ENCODE measurements at places on chromosomes 11 and 22.

DNA sequence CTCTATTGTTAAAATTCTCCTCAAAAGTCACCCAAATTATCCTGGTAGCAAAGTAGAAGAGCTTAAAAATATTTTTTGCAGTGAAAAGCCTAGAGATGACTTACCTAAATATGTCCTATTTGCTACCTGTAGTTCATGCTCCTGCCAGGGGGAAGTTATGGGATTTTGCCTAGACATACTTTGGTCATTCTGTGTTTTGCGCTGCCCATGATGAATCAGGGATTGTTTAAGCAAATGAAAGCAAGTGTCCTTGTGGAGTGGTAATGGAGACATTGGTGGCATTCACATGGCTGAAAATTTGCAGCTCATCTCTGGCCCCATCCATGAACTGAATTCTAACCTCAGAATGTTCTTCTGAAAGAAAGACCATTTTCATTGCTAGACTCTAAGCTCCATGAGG, 14.6 kb upstream of the SESN3 start:
- DNase-seq: no peak

DNA sequence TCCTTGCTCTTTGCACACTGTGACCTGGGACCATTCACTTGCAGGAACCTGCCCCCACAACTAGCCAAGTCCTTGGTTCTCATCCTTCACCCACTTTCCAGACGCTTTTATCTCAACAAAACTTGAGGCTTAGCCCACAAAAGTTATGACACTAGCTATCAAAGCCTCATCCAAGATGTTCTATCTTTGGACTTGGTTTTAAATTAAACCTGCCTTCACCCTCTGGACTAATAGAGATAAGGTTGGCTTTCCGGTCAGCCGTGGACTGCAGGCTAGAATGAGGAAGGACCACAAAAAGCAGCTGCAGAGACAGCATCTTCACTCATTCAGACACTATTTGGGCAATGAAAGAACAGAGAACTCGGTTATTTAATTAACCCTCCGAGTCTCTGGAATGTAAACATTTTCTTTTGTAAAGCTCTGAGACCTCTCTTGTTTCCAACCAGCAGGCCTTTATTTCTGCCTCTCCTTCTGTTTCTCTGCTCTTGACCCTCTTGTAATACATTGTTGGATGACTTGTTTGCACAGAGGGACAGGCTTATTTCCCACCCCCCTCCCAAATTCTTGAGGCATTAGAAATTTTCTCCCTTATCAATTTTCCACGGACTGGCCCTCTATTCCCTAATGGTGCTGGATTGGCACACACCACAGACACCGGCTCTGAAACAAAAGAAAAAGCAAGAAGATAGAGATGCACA, 41.4 kb downstream of the ARL14EP start:
- DNase-seq: no peak

DNA sequence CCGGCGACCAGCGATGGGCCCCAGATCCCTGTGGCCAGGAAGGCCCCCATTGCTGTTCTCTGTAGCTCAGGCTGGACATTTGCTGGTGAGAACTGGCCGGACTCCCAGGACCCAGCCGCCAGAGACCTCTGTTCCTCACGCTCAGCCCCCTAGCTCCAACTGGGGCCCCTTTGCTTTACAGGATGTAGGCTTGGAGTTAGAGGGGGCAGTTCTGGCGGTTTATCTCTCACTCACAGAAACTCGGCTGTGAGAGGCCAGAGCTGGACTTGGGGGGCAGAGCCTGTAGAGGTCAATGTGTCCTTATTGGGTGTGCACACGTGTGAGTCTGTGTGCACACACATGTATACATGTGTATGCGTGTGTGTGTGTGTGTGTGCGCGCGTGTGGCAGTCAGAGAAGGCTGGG, 502 bp downstream of the SMIM38 start:
- no peak for DNase-seq

DNA sequence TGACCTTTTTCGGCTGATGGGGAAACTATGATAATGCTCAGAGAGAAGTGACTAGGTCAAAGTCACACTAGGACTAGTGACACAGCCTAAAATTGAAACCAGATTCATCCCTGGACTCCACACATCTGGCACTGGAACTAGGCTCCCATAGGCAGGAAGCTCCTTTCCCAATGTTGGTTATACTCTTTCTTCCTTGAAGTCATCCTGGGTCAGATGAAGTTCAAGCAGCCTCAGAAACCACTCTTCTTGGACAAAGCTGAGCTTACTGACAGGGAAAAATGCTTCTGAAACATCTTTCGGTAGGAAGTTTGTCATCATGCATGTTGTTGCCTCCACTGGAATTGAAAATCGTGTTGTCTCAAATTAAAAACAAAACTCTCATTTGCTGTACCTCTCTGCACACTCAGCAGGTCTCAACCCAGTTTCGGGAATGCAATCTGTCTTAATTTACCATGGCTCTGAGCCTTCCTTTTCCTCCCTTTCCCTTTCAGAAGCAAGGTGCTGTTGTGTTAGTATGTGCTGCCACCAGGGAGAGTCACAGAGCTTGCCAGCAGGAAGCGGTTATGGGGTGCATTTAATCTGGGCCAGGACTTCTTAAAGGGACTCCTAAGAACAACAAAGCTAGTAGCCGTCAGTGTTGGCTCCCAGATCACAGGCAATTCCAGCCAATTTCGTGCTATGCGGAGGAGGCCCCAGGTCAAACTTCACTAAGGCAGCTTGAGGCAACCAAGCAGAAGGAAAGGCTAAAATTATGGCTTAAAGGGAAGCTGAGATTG, 384.8 kb downstream of the TENM4 start:
- DNase-seq: no peak

- no peak for DNase-seq
These were observed 15.2 kb upstream of the EIF3D start for GRCh38 chr22:36544107-36544620.

DNA sequence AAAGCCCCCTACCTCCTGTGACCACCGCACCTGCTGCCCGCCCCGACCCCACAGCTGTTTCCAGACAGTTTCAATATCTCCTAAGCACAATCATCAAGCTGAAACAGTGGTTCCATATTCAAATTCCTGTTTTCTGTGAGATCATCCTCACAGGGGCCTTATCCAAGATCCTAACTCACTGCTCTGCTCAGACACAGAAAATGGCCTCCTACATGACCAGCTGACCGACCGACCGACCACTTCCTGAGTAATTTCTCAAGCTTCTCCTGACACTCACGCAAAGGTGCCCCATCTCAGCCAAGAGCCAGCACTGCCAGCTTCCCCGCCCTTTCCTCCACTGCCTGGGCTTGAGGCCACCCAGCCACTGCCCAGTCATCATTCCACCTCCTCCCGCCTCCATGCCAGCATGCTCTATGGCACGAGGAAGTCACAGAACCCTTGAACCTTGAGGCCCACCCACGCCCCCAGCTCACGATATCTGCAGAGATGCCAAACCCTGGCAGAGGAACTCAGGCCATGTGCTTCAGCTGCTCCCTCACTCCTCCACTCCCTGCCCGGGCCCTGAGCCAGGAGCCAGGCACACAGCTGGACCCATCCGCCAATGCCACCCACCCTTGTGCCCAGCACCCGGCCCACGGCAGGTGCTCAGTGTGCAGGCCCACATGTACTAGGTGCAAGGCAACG, 14.0 kb downstream of the KIAA0930 start:
- no peak for DNase-seq

GRCh38 chr11:44178381-44178780, 82.9 kb downstream of the EXT2 start:
- DNase-seq: no peak

GRCh38 chr11:96642583-96642982, 252.8 kb downstream of the JRKL start:
- no peak for DNase-seq

GRCh38 chr11:20754933-20755332, 85.5 kb downstream of the NELL1 start:
- DNase-seq: no peak
